SJSA1 (cell line): ENCODE measurements at places on chromosomes 6 and 20. TPM values are rescaled to one million over a fixed set of nuclear protein-coding genes. Genes with fewer than 3 reads are reported as not detected.

- no peak for DNase-seq
These were observed 62.3 kb downstream of the RIPOR3 start for GRCh38 chr20:50628853-50629669.

DNA sequence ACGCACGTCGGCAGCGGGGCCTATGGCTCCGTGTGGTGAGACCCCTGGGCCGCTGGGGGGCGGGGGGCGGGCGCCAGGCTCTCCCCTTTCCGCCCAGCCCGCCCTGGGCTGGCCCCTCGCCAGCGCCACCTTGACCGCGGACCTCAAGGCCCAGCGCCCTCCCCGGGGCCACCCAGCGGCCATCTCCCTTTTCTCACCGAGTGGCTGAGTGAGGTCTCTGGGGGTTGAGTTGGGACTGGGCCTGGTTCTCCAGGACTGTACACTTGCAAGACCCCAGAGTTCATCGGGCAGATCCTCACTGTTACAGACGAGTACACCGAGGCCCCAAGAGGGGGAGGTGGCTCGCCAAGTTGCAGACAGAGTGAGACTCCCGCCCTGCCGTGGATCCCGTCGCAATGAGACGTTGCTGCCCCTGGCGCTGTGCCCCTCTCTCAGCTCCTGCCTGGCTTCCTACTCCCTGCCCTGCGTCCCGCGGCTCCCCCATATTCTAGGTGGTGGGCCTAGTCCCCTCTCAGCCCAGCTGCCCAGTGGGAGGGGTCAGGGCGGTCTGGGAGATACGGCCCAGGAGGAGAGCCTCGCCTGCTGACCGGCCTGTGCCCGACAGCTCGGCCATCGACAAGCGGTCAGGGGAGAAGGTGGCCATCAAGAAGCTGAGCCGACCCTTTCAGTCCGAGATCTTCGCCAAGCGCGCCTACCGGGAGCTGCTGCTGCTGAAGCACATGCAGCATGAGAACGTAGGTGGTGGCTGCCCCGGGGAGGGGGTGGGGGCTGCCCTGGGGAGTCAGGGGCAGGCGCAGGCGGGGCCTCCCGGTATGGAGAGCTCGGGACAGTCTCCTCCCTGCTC lies 576 bp downstream of the MAPK13 start:
- DNase-seq: no peak

TTBK1 gene
- not detected in 2 replicates for total RNA-seq

AP5S1 gene
- 17.2 and 17.7 TPM in 2 replicates for total RNA-seq

CRISP3 gene
- total RNA-seq: not detected in 2 replicates

SLC22A1 gene
- not detected in 2 replicates for total RNA-seq

ADGRF4 gene
- not detected in 2 replicates for total RNA-seq

- DNase-seq: no peak
These were observed 46.3 kb downstream of the OR2B2 start for GRCh38 chr6:27865850-27866356.

GRM1 gene
- total RNA-seq: not detected in 2 replicates

DNA sequence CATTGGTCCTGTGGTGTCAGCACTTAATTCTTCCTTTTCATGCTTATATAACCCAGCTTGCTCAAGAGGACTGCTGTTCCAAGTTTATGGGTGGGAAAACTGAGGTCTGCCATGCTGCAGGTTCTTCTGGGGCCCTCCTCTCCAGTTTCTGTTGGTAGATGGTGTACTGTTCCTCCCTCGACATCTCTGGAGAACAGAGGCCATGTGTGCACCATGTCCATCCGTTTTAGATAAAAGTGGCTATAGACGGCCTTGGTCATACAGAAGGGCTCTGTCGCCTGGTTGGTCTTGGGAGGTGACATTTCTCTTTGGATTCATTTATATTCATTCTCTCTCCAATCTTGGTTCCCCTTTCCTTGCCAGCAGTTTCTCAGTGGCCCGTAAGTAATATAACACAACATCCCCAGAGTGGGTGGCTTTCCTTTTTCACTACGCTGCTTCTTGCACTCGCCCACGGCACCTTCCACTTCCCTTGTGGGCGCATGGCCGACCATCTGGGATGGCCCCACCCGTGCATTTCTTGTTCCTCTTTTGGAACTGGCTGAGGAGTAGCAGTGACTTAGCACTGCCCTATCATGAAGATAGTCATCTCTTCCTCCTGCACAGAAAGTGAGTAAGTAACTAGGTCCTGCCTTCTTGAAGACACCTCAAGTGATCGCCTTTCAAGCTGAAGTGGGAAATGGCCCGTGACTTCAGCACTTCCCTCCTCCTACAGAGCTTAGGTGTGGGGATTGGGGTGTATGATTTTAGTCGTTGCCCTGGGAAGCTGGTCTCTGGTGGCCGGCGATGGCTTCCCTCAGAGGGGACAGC lies 94.2 kb downstream of the RREB1 start:
- DNase-seq: no peak

PRSS16 gene
- not detected in 2 replicates for total RNA-seq

GRCh38 chr20:17827759-17828559 lies 128.2 kb downstream of the BANF2 start:
- no peak for DNase-seq

DNA sequence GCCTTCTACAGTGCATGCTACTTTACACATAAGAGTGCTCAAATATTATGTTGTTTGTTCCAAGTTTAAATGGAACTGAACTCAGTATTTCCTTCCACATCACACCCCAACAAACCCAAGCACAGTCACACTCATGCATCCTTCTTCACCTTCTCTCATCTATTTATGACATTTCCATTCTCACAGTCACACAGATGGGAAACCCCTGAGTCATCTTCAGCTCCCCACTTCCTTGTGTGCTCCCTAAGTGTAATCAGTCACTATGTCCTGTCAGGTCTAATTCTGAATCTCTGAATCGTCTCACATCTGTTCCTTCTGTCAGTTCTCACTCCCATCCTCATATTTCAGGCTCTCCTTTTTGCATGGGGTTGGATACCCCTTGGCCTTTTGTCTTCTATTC lies 96.0 kb downstream of the RIMS1 start:
- DNase-seq: no peak

DNA sequence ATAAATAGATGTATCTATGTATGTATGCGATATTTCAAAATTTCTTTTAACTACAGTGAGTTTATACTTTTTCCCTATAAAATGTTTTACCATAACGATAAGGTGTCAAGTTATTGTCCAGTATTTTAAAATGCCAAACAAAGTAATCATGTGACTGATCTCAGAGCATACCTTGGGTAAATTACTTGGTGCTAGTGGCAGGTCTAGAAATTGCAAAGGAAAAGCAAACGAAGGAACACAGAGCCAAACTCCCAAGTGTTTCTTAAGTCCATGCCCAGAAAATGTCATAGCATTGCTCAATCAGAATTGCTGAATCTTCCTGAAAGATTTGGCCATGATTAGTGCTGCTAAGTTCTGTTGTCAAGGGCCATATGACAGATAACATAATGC lies 77.5 kb downstream of the CAP2 start:
- no peak for DNase-seq

DNA sequence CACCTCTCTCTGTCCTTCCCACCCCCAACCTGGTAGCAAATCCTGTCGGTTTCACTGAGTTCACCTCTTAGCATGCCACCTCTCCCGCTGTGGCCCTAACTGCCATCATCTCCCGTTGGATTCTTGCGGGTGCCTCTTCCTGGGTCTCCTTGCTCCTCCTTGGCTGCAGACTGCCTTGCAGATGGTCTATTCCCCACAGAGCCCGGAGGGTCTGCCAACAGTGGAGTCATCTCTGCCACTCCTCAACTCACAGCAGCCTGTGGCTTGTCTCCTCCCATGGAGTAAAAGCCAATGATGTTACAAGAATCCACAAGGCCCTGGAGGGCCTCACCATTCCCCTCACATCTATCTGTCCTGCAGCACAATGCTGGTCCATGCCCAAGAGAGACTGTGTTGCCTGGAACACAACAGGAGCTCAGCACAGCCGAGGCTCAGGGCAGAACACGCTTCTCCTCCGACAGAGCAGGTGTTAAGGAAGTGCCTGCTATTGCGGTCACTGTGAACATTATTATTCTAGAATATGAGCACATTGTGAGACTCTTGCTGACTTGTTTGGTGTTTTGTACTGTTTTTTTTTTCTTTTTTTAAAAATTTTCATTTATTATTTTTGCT lies 241.8 kb upstream of the SULF2 start:
- DNase-seq: no peak

- DNase-seq: peak; percentile 12
These were observed 46.9 kb downstream of the DACT2 start for GRCh38 chr6:168272415-168273325.

DNA sequence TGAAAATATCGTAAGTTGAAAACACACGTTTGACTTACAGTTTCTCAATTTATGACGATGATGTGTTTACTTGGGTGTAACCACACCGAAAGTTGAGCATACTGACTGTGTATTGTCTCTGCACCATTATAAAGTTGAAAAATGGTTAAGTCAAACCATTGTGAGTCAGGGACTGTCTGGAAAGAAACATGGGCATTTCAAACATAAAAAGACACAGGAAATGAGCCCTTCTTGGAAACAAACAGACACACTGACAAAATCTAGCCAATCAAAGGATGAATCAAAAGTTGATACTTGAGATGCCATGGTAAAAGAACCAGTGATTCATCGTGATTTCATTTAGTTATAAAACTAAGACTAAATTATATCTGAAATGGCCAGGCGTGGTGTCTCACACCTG lies 5.3 kb downstream of the POPDC3 start:
- DNase-seq: peak; percentile 84

- DNase-seq: no peak
These were observed 751.6 kb downstream of the EYS start for GRCh38 chr6:64955435-64955848.

DNA sequence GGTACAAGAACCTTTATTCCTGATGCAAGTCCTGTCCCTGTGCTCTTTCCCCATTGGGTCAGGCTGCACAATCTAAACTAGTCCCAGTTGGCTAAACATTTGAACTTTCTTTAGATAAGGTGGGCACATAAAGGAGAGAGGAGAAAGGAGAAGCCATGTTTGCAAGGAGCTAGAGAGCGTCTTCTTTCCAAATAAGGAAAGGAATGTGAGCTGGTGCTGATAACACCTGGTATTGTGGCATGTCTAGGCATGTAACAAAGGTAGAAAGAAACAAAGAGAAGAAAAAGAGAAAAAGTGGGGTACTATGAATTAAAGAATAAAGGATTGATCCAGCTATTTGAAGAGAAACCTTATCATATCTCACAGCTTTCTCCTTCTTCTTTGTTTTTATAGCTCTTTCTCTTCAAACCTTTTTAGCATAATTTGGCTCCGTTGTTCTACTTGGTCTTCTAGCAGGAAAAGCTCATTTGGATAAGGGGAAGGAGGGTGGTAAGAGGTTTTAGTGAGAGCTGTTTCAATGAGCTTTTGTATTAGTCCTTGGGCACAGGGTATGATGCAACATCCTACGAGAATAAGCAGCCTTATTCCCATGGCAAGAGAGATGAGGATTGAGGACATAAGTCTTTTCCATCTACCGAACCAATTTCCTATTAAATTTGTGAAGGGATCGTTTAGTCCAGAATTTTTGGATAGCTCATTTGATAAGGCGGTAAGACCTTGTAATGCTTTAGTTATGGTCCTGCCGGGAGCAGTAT lies 415.5 kb upstream of the MAN1A1 start:
- DNase-seq: no peak

FAM83C gene
- not detected in 2 replicates for total RNA-seq

DYNLT2 gene
- 0.68 and 1.1 TPM in 2 replicates for total RNA-seq

PARD6B gene
- total RNA-seq: 1.8 and 2.8 TPM in 2 replicates

GRCh38 chr6:145075425-145075824 lies 659.9 kb downstream of the EPM2A start:
- DNase-seq: no peak

CALHM4 gene
- total RNA-seq: not detected in 2 replicates

CLPSL2 gene
- total RNA-seq: not detected in 2 replicates

GRCh38 chr6:112574190-112574589 lies 227.1 kb downstream of the RFPL4B start:
- no peak for DNase-seq
